ENCODE measurements at places on chromosomes 4 and X.

- peak; percentile 40 for DNase-seq
Observed at GRCh38 chr4:38856524-38857337, at the start of gene TLR6. TSS of gene TLR6 (minus strand) at chr4:38856817. CDS start at chr4:38829473, 27,344 bp downstream.

GRCh38 chrX:39603230-39603629 is 494.5 kb downstream of the BCOR start:
- DNase-seq: no peak

GRCh38 chrX:11666952-11667685 is 1.4 kb upstream of the ARHGAP6 start:
- DNase-seq: no peak

- no peak for DNase-seq
Observed at GRCh38 chrX:99242001-99242400, 1168.1 kb downstream of the PCDH19 start.

DNA sequence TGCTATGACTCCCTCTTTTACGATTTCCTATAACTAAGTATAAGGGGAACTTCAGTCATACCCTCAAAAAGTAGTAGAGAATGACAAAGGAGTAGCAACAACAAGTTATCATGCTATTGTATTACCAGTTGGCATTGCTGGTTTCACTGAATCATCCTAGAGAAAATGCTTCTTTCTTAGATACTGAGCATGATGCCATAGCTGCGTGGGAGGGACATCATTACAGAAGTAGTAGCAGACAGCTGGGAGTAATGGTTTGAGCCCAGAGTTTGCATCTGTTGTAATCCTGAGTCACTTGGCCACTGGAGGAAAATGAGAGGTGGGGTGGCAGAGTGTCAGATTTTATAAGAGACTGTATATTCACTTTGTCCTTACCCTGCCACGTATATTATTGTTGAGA is 38.6 kb downstream of the MTMR1 start:
- DNase-seq: no peak

- DNase-seq: peak; percentile 32
Observed at GRCh38 chr4:2484993-2485392, 16.1 kb downstream of the RNF4 start.
